Mammary epithelial cell (primary cell): ENCODE measurements at places on chromosomes 7 and 10. TPM values are rescaled to one million over a fixed set of nuclear protein-coding genes. Genes with fewer than 3 reads are reported as not detected.
A peak's percentile ranks its signal among the peaks of the same experiment; 100 is the strongest.

SSC4D gene
- 0.42 and 0.64 TPM in 2 replicates for total RNA-seq

GRCh38 chr7:125154930-125155329 is 225.3 kb upstream of the POT1 start:
- DNase-seq = no peak

- no peak for DNase-seq
Observed at GRCh38 chr7:19470031-19470430, 238.8 kb downstream of the POLR1F start.

- peak; percentile 8 for DNase-seq
Observed at GRCh38 chr7:81516898-81517297, 252.9 kb downstream of the HGF start.

DNA sequence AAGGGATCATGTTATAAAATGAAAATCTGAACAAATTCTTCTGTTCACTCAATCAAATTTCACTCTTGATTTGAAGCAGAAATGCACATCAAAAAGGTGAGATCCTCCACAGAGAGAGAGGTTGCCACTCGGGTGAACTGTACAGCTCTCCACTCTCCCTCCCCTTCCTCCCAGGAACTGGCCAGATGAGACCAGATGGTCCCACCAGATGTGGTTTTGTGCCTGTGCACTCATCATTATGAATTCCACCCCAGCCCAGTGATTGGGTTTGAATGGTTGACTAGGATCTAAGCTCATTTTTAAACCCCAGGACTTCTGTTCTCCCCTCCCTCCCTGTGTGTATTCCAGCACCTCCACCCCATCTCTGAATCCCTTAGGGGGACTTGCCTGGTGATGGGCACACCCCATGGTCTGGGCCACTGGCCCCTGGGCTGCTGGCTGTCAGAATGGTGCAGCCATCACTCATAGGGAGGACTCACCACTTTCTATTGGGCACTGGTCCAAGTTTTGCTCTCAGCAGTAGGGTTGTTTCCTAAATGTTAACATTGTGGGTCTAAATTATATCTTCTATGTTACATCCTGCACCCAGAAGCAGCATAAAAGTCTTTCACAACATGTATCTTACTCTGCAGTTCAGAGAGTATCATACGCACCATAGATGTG is 393.1 kb downstream of the TNS3 start:
- DNase-seq = no peak

DNA sequence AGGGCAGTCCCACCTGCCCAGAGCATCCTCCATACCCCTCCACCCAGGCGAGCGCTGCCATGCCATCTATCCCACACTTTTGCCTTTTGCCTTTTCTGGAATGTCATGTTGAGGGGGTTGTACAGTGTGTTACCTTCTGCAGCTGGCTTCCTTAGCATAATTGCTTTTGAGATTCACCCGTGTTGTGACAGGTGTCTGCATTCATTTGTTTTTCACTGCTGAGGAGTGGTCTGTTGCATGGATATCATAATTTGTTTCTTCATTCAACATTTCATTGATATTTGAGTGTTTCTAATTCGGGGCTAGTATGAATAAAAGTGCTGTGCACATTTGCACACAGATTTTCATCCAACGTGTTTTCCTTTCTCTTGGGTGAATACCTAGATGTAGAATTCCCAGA is 353.9 kb downstream of the PAXIP1 start:
- no peak for DNase-seq

- DNase-seq = no peak
Observed at GRCh38 chr7:5774136-5774535, 7.3 kb downstream of the RNF216 start.

CYP3A7 gene
- total RNA-seq = not detected in 2 replicates

DNA sequence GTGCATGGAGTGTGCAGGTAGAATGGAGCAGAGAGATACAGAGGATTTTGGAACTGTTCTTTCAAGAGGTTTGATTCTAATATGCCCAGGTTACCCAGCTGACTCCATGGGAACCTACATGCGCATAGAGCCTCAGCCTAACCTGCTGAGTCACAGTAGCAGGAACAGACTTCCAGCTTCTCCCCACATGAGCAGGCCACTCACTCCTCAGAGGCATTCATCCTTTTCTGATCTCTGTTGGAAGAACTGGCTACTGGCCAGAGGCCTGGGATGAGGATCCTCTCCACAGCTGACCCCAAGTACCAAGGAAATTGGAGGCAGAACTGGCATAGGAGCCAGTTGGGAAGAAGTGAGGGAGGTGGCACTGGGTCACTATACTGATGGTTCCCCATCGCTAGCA is 17.9 kb upstream of the CCSER2 start:
- no peak for DNase-seq

VWC2 gene
- total RNA-seq = not detected in 2 replicates

GRCh38 chr10:131554821-131555220 is 243.3 kb upstream of the TCERG1L start:
- DNase-seq = no peak

- no peak for DNase-seq
Observed at GRCh38 chr10:71345694-71346093, 26.6 kb downstream of the SLC29A3 start.

DNA sequence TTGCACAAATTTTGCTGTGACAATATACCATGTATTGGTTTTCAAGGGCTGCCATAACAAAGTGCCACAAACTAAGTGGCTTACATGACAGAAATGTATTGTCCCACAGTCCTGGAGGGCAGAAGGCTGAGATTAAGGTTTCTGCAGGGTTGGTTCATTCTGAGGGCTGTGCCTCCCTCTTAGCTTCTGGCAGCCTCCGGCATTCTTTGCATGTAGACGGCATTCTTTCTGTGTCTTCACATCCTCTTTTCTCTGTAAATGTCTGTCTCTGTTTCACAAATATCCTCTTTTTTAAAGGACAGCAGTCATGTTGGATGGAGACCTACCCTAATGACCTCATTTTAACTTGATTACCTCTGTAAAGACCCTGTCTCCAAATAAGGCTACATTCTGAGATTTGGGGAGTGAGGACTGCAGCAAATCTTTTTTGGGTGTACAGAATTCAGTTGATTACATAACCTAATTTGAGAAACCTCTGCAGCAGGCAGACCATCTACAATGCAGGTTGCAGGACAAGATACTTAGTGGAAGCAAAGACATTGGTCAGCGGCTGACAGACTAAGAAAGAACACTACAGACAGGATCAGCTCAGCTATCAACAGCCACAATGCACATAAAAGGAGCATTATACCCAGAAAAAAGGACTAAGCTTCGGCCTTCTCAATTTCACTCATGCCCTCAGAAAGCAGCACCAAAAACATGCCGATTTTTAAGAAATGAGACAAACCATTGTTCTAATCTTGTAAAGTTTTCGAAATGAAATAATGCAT is 84.6 kb upstream of the FAM3C start:
- DNase-seq = no peak

GRCh38 chr10:51654918-51655317 is 44.5 kb downstream of the CSTF2T start:
- DNase-seq = no peak

ZNF518A gene
- 20.3 TPM for total RNA-seq

DNA sequence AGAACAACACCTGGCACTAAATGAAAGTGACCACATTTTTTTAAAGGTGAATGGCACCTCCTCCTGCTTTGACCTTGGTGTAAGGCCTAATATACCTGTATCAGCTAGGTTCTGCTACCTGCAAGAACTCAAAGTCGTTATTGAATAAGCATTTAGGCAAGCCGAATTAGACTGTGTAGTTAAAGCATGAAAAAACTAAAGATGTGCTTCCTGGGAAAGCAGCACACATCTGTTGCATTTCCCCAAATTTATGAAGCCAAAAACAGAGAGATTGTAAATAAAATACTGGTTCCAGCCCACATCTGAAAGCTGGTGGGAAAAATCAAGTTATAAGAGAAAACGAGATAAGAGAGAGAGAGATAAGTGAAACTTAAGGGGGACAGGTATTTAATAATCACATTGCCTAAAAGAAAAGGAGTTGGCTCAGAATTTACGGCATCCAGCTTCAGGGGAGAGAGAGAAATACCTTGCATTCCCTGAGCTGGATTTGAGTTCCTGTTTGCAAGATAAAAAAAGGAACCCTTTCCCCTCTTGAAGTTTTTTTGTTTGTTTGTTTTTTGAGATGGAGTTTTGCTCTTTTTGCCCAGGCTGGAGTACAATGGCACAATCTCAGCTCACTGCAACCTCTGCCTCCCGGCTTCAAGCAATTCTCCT is 1.8 kb upstream of the XPNPEP1 start:
- DNase-seq = no peak

- no peak for DNase-seq
Observed at GRCh38 chr10:114716811-114717404, 58.8 kb upstream of the ABLIM1 start.

HOXA9 gene
- 19.9 and 25.1 TPM in 2 replicates for total RNA-seq

POMZP3 gene
- 10.1 and 11.0 TPM in 2 replicates for total RNA-seq

ACTR3C gene
- total RNA-seq = 1.1 and 1.6 TPM in 2 replicates

DNA sequence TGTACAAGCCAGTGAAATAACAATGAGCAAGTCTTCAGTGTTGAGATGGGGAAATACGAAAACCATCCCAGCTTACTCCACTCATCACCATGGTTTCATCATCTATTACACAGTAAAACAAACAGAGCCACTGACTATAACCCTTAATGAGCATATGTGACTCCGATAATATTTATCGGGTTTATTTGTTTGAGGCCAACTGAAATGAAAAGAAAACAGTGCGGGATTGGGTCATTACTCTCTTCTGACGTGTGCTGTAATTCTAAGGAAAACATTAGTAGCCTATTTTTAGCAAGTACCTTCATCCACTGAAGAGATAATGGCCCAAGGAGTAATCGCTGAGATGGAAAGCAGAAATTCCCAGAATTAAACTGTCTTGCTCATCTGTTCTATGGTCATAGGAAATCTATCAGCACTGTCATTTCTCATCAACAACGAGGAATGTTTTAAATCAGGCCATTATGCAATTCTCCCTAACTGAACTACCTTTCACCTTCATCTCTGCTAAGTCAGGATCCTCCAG is 716.5 kb downstream of the INHBA start:
- DNase-seq = peak; percentile 49

GRCh38 chr7:86207740-86208139 is 436.0 kb upstream of the GRM3 start:
- no peak for DNase-seq
